H1 (cell line): ENCODE measurements at places on chromosomes 16 and 17.

DNA sequence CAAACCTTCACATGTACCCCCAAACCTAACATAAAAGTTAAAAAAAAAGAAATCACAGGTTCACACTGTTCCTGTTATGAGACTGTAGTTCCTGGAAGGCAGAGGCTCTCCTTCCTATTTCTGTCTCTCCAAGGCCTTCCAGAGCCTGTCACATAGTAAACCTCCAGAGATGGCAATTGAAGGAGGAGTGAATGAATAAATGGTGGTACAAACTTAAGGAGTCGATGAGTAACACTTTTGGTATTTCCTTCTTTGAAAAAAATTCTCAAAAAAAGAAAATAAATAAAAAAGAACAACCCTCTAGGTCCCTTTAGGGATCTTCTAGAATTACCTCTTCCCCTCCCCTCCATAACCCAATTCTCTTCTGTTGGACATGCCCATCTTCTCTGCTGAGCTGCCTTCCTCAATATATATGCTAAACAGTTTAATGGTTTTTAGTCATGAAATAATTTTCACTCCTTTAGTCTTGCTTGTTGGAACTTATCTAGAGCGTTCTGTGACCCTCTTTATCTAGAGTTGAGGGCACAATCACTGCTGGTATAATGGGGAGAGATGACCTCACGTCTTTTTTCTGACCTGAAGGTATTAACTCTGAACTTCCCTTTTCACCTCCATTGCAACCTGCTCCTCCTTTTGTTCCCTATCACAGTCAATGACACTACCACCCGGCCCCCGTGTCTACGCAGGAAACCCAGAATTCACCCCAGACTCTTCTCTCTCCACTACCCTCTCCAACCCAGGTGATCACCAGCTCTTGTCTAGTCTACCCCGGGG is 1.7 kb upstream of the TAF15 start:
- no peak for DNase-seq

GRCh38 chr17:14918540-14918939 is 346.6 kb downstream of the PMP22 start:
- DNase-seq: no peak

DNA sequence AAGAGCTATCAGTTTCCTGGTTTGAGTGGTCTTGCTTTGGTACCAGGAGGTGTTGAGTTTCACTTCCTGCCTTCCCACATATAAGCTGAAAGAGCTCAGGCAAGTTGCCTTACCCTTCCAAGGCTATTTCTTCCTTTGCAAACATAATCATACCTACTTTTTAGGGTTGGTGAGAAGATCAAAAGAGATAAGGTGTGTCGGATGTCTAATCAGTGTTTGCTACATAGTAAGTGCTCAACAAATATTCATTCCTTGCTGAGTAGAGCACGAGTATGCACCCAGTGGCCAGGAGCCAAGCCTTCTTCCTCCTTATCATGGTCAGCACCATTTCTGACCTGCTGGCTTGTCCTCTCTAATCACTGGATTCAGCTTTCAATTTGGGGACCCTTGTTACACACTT is 12.7 kb upstream of the TMEM98 start:
- no peak for DNase-seq

DNA sequence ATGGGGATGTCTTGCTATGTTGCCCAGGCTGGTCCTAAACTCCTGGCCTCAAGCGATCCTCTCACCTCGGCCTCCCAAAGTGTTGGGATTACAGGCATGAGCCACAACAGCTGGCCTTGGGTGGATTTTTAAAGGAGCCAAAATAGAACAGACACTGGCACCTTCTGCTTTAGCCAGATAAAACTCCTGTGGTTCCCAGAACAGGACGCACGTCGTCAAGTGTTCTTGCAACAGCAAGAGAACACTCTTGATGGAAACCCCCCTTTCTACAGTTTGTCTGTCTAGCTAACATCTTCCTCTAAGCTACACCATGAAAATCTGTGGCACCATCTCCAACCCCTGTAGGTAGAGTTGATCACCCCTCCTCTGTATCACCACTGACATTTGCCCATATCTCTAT is 122.6 kb downstream of the NPIPB5 start:
- DNase-seq: no peak

DNA sequence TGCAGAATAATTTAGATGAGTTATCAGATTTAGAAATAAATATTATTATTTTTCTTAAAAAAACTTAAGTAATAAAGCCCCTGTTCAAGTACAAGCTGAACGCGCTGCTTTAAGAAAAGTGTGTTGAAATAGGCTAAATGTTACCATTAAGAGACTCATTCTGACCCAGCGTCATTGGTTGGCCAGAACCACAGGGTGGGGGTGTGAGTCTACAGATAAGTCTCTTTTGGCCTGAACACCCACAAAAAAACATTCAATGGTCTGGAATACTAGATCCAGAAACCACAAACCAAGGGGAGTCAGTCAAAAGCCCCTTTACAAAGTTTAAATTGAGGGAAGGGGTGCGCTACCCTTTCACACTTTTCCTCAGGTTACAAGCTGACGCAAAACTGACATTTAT is 776.1 kb downstream of the KCNJ2 start:
- DNase-seq: no peak

DNA sequence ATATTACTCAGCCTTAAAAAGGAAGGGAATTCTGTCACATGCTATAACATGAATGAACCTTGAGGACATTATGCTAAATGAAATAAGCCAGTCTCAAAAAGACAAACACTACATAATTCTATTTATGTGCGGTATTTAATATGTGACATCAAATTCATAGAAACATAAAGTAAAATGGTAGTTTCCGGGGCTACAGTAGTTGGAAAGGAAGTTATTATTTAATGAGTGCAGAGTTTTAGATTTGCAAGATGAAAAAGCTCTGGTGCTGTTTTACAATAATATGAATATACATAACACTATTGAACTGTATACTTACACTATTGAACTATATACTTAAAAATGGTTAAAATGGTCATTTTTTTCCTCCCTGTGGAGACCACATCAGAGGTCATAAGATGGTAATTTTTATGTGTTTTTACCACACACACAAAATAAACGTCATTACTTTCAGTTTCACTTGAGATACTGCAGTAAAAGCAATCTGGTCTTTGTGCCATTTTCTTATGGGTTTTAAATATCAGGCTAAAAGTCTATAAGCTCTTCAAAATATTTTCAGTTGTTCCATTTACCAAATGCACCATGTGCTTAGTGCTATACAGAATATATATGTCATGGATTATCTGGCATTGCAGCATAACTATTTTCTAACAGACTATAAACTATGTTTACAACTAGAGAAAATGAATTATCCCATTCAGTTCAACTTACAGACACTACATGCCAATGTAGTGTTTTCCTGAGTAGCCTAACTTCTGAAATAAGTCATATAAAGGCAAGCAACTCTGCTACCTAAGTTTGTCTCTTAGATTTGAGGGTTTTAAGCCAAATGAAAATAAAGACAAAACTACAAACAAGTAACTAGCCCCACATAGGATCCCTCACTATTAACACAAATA is 90.9 kb downstream of the SPAG9 start:
- DNase-seq: no peak
